ENCODE measurements at places on chromosomes 3 and 15. TPM values are rescaled to one million over a fixed set of nuclear protein-coding genes. Genes with fewer than 3 reads are reported as not detected.
A peak's percentile ranks its signal among the peaks of the same experiment; 100 is the strongest.

Gene TIMP4
- total RNA-seq = not detected

Gene MST1
- total RNA-seq = 4.3 TPM

Gene AADACL2
- not detected for total RNA-seq

Gene UBA3
- 63.8 TPM for total RNA-seq

Gene GHSR
- total RNA-seq = not detected

Gene WNT5A
- total RNA-seq = 1.3 TPM

Gene GLT8D1
- 82.0 TPM for total RNA-seq

Gene FGD5
- not detected for total RNA-seq

Gene ATP13A4
- not detected for total RNA-seq

Gene ALPK3
- 0.03 TPM for total RNA-seq

Gene CD86
- total RNA-seq = not detected

Gene CCDC71
- total RNA-seq = 25.3 TPM

Gene GABRA5
- total RNA-seq = 11.6 TPM

Gene DUOXA2
- total RNA-seq = not detected

Gene NEDD4
- 17.7 TPM for total RNA-seq

Gene ATP10A
- 7.1 TPM for total RNA-seq

- DNase-seq = no peak
Observed at GRCh38 chr3:144058713-144059112, 87.1 kb downstream of the DIPK2A start.

GRCh38 chr3:134362670-134363380 is 11.4 kb downstream of the AMOTL2 start:
- DNase-seq = no peak

- no peak for DNase-seq
Observed at GRCh38 chr3:156527060-156527459, 27.9 kb downstream of the SSR3 start.

DNA sequence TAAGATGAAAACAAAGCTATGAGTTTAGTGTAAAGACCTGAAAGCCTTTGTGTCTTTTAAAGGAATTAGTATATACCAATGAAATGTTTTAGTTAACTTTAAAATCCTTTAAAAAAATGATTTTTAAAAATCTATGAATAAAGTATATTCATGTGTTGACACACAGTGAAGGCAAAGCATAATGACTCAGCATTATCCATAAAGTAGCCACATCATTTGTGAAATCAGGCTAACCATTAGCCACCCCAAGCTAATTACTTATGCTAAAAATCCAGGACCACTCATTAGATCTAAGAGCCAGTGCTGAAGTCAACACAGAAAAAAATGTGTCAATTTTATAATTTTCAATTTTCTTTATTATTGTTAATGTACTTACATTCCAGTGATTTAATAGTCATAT is 310.2 kb downstream of the TBC1D5 start:
- DNase-seq = no peak

GRCh38 chr3:72481542-72481941 is 366.7 kb downstream of the SHQ1 start:
- DNase-seq = no peak

DNA sequence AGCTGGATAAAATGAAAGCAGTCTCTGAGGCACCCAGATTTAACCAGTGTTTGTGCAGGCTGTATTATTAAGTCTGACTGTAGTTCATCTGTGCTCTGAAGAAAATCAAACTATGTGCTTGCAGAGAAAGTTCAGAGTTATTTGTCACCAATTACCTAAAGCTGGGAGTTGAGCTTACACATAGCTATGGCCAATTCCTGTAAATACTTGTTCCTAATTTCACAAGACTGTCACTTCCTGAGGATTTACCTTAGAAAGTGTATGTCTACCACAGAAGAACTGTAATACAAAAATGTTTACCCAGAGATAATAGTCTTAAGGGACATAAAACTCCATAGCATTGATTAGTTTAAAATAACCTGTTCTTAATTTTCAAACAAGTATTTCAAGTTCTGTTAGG is 628.4 kb upstream of the TGFBR2 start:
- no peak for DNase-seq

DNA sequence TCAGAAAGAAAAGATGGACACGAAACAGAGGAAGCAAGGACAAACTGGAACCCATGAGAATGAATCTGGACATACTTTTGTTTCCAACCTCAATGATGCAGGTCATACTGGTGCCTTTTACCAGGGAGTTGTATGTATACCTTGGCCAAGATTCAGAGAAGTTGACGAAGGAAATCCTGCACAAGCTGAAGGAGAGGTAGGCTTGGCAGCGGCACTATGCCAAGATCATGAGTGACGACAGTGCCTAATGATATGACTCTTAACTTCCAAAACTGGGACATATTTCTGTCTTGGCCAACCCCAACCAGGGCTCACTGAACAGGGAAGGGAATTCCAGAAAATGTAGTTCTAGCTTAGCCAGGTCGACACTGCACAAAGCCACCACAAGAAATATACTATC is 149.2 kb upstream of the SLCO3A1 start:
- DNase-seq = no peak

GRCh38 chr3:153246806-153247205 is 84.8 kb downstream of the RAP2B start:
- peak; percentile 52 for DNase-seq

GRCh38 chr15:66023311-66023972 is 154.2 kb downstream of the RAB11A start:
- DNase-seq = peak; percentile 97

- no peak for DNase-seq
Observed at GRCh38 chr3:146709969-146710368, 104.8 kb upstream of the PLSCR5 start.
